AG20443 (cell line): ENCODE measurements at places on chromosomes 2 and 18.

GRCh38 chr2:45483997-45484396 lies 127.1 kb downstream of the SRBD1 start:
- DNase-seq: peak; percentile 31

DNA sequence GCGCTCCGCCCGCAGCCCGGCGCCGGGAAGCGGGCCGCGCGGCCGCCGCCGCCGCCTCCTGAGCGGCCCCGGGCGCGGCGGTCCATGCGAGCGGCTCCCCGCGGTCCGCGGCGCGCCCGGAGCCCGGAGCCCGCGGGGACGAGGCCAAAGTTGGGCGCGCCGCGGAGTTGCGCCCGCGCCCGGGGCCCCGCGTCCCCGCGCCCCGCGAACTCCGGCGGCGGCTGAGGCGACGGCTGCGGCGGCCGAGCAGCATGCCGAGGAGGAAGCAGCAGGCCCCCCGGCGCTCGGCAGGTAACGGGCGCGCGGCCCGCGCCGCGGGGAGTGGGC lies 992 bp downstream of the TSHZ1 start:
- peak; percentile 35 for DNase-seq

DNA sequence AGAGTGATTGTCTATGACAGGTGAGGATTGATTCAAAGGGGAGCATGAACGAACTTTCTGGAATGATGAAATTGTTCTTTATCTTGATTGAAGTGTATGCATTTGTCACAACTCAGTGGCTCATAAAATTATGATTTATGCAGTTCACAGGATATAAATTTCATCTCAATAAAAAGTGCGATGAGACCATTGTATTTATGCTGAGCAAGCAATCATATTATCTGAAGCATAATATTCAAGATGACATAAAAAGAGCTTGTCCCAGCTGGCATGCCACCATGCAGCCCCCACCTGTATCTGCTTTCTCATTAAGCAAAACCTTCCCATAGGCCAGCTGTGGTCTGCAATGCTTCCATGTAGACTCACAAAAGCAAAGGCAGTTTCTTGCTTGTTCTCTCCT lies 49.6 kb upstream of the TEX51 start:
- no peak for DNase-seq

GRCh38 chr2:153890576-153890975 lies 18.9 kb downstream of the GALNT13 start:
- no peak for DNase-seq

DNA sequence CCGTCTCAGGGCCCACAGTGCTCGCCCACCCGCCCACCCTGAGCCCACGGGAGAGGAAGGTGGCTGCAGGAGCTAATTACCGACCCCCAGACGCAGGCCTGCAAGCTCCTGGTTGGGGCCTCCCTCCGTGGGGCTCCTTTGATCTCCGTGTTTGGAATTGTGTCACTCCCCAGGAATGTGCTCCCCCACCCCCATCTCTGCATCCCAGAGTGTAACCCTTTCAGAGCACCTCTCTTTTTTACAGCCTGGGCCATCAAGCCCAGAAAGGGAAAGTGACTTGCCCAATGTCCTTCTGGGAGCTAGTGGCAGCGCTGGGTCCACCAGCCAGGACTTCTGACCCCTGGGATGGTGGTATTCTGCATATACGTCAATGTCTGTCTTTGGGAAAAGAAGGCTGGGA lies 335.1 kb downstream of the CYRIA start:
- DNase-seq: no peak

GRCh38 chr2:180747728-180748127 lies 232.7 kb upstream of the UBE2E3 start:
- no peak for DNase-seq

GRCh38 chr2:67840460-67841068 lies 222.2 kb downstream of the C1D start:
- DNase-seq: peak; percentile 86

- DNase-seq: peak; percentile 69
Measured at GRCh38 chr2:188870289-188870688, 103.9 kb upstream of the COL3A1 start.

- DNase-seq: no peak
Measured at GRCh38 chr18:24954341-24954740, 397.6 kb downstream of the ZNF521 start.

DNA sequence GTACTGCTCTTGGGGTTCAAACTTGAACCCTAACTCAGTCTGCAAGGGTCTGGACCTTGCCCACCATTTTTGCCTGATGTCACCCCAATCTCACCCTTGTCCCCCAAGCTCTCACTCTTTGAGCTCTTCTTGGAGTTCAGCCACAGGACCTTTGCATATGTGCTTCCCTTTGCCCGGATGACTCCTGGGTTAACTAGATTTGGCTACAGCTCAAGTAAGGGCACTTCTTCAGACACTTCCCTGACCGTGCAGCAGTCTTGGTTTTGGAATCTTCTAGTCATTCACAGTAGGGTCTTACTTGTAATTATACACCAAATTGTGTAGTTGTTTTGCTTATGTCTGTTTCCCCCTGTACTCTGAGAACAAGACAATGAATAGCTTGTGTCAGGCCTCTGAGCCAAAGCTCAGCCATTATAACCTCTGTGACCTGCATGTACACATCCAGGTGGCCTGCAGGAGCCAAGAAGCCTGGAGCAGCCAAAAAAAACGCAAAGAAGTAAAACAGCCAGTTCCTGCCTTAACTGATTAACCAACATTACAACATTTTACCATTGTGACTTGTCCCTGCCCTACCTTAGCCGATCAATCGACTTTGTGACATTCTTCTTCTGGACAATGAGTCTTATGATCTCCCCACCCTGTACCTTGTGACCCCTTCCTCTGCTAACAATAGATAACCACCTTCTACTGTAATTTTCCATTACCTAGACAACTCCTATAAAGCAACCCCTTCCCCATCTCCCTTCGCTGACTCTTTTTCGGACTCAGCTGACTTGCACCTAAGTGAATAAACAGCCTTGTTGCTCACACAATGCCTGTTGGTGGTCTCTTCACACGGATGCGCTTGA lies 1.0 kb upstream of the MOGAT1 start:
- DNase-seq: no peak

GRCh38 chr2:70456585-70457495 lies 96.8 kb downstream of the TGFA start:
- DNase-seq: no peak

DNA sequence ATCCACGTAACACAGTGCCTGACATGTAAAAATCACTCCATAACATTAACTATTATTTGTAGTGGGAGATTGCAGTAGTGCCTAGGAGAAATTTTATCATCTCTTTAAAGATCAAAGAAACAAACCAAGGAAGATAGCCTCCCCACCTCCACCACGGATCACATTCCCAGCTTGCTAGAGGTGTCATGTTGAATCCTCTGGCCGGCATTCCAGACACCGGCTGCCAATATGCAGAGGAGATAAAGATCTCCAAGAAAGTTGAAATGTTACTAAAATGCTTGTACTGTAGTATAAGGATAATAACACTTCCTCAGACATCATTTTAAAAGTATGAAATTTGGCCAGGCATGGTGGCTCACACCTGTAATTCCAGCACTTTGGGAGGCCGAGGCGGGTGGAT lies 6.1 kb upstream of the ATG16L1 start:
- DNase-seq: no peak

- DNase-seq: no peak
Measured at GRCh38 chr18:41974796-41975201, 19.8 kb downstream of the PIK3C3 start.

DNA sequence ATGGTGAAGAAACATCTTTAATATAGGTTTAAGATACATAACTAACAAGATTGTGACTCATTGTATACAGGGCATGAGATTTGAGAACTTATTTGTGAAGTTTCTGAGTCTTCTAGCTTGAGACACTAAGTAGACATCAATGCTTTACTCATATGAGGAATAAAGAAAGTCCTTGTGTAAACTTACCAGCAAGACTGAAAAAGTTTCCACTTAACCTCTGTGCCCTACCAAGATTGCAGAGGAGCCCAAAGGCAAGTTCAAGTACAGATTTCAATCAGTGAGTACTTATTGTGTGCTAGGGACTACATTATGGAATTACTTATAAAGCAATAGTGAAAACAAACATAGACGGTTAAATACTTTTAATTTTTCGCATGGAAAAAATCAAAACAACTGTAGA lies 1041.2 kb upstream of the CELF4 start:
- DNase-seq: no peak

- no peak for DNase-seq
Measured at GRCh38 chr2:231357931-231358330, 37.6 kb upstream of the B3GNT7 start.

GRCh38 chr2:50614056-50614455 lies 417.9 kb downstream of the NRXN1 start:
- DNase-seq: no peak

DNA sequence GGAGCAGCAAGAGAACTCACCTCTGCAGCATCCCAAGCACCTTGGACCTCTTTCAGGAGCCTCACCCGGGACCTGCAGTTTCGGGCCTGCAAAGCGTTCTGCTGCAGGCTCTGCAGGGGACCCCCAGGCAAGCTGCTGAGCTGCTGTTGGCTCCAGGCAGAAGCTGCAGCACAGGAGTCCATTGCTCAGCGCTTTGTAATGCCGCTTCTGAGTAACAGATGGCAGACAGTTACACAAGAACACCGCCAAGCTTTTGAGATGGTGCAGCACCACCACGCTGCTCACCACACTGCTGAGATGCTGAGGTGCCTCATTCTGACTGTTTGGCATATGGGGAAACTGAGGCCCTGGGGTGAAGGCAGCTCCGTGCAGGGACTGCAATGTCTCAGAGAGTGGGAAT lies 1.9 kb upstream of the GALNT14 start:
- no peak for DNase-seq

- no peak for DNase-seq
Measured at GRCh38 chr2:112782234-112782799, 2.0 kb downstream of the IL1A start.

DNA sequence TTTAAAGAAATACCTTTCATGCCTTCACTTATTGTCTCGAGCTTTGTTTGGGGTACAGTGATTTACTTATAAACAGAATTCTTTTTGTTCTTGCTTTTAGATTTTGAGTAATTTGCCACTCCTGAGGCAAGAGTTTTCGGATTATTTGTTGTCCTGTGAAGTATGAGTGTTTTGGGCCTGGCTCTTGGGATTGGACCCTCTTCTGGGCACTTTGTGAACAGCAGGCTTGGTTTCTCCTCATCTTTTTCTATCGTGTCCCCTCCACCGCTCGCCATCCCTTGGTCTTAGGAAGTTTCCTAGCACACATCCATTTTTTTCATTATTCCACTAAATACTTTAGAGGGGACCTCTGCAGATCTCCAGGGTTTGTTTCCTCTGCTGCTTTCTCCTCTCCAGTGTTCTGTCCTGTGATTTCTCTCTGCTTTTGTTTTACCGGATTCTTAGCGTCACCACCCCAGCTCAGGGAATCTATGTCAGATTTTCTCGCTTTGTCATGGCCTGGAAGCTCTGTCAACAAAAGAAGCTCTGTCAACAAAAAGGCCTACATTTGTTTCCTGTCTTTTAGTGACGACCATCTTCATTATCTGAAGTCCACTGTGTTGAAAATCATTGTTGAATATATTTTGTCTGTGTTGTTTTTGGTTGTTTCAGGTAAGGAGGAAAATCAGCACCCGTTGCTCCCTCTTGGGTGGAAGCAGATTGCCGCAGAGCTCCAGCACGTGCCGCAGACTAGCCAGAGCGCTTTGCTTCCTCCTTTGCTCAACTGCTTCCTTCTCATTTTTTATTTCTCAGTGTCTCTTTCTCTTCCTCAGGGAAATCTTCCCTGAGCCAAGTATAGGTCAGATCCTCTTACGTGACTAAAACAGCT lies 27.8 kb downstream of the ANKRD62 start:
- DNase-seq: peak; percentile 6

- no peak for DNase-seq
Measured at GRCh38 chr2:13681936-13682335, 950.6 kb upstream of the LRATD1 start.

DNA sequence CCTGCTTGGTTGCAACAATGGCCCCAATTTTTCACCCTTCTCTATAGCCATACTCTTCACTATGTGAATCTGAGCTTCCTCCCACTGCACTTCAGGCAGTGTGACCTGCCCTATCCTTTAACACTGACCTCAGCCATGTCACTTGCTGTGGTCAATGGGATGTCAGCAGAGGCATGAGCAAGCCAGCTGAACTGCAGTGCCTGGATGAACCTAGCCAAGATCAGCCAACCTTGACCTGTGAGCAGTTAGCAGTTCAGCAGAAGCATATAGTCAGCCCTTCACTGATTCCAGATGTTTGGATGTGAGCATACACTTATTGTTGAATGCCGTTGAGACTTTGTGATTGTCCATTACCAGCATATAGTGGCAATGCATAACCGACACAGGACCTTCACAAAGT lies 63.4 kb upstream of the BOD1L2 start:
- DNase-seq: no peak

DNA sequence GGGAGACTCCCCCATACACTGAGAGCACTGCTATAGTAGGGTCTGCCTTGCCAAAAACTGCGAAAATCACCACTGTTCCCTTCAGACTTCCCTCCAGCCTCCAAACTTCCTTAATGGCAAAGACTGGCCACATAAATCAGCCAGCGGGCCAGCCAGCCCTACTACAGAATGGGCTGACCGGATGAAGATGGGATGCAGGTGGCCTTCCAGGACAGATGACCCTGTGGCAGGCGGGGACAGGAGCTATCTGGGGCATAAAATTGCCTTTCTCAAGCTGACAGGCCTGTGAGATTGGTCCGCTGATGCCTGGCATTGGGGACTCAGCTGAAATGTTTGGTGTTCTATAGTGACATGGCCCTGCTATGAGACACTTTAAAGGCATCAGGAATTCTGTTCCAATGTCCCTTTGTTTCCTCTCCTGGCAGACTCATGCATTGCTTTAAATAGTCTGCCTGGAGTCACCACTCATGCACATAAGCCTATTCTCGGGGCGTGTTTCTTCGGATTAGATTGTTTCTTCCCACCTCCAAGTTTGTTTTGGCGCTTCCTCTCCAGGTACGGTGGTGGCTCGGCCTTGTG lies 135.9 kb downstream of the ALPK2 start:
- DNase-seq: no peak

- no peak for DNase-seq
Measured at GRCh38 chr2:196957881-196958525, 31.5 kb upstream of the PGAP1 start.

DNA sequence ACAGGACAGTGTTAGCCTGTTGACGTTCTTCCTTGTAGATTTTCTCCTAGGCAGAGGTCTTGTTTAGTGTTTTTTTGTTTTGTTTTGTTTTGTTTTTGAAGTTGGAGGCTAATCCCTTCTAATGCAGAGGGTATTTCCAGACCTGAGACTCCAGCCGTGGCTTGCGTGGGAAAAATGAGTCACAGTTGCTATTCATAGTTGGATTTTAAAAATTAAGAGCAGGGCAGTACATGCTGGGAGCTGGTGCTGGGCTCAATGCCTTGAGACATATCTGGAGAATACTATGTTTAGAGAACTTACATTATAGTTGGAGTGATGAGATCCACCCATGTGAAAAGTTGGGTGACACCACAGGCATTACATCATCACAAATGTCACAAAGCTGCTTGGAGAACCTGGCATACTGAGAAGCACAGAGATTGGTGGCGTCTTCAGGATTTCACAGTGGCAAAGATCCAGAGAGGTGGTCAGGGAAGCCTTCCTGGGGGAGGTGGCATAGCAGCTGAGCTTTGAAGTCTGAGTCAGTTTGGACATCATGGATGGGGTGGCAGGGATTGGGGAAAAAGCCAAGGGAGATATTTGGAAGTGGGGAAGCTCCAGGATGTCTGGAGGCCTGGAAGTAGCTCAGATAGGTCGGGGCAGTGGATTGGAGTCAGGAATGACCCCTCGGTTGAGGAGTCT lies 249.4 kb downstream of the LOXHD1 start:
- no peak for DNase-seq

- no peak for DNase-seq
Measured at GRCh38 chr2:45233301-45233700, 224.0 kb upstream of the SIX2 start.

- DNase-seq: peak; percentile 45
Measured at GRCh38 chr2:85353876-85354285, 447 bp downstream of the RETSAT start.

GRCh38 chr2:176187899-176188773 lies at the start of gene HOXD1:
Gene HOXD1 (plus strand): TSS chr2:176188668. CDS start chr2:176188802, 134 bp downstream.
- DNase-seq: peak; percentile 94
